ENCODE measurements at places on chromosomes 16 and 17. TPM values are rescaled to one million over a fixed set of nuclear protein-coding genes. Genes with fewer than 3 reads are reported as not detected.

The ABCA10 gene
- total RNA-seq: 1.4 TPM

The CFAP97D1 gene
- total RNA-seq: not detected

The MYADML2 gene
- not detected for total RNA-seq

The HOXB2 gene
- 25.6 TPM for total RNA-seq

The RNF135 gene
- 2.2 TPM for total RNA-seq

The COG7 gene
- 23.2 TPM for total RNA-seq

The SCGB1C2 gene
- total RNA-seq: not detected

The KRT40 gene
- not detected for total RNA-seq

The NPIPA7 gene
- 6.2 TPM for total RNA-seq

The CD300LB gene
- total RNA-seq: not detected

The LGALS9B gene
- 0.60 TPM for total RNA-seq
